ENCODE measurements at places on chromosomes 7 and 10. TPM values are rescaled to one million over a fixed set of nuclear protein-coding genes. Genes with fewer than 3 reads are reported as not detected.

The LAMB4 gene
- not detected for total RNA-seq

- no peak for DNase-seq
- H3K27me3 ChIP-seq: no peaks in the 10 kb centered on the region
- H3K36me3 ChIP-seq: no peaks in the 10 kb centered on the region
- H3K4me3 ChIP-seq: no peak overlapping the region
- H3K4me1 ChIP-seq: no peaks in the 10 kb centered on the region
These were observed 95.0 kb downstream of the CABCOCO1 start for GRCh38 chr10:61757525-61758397.

- H3K27me3 ChIP-seq: no peaks in the 10 kb centered on the region
- H3K4me1 ChIP-seq: no peaks in the 10 kb centered on the region
- no peak overlapping the region for H3K27ac ChIP-seq
- no peak overlapping the region for H3K4me3 ChIP-seq
- H3K36me3 ChIP-seq: peaks cover 60% of the 10 kb centered on the region
These were observed 12.4 kb upstream of the ZNF777 start for GRCh38 chr7:149473251-149473650.

The TIAL1 gene
- total RNA-seq: 35.5 TPM

DNA sequence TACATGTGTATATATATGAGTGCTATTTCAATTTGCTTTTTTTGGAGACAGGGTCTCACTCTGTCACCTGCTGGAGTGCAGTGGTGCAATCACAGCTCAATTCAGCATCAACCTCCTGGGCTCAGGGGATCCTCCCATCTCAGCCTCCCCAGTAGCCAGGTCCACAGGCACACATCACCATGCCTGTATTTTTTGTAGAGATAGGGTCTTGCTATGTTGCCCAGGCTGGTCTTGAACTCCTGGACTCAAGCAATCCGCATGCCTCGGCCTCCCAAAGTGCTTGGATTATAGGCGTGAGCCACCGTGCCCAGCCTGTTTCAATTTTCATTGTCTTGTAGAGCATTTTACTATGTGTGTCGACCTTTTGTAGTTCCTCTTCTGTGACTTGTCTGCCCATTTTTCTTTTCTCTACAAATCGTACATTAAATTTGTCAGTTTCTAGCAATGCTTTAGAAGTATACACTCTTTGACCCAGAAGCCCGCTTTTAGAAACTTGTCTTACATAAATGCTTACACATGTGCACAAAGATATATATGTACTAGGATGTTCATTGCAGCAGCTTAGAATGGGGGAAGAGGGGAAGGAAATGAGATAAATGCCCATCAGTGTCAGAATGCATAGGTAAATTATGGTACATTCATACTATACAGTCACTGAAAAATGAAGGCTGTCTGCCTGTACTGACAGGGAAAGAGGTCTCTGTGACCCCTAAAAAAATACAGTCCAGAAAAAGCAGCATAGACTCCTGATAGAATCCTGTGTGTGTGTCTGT, 12.2 kb upstream of the RFC2 start:
- no peaks in the 10 kb centered on the region for H3K4me1 ChIP-seq
- no peak for DNase-seq
- no peaks in the 10 kb centered on the region for H3K27me3 ChIP-seq
- H3K4me3 ChIP-seq: no peak overlapping the region
- no peaks in the 10 kb centered on the region for H3K36me3 ChIP-seq

DNA sequence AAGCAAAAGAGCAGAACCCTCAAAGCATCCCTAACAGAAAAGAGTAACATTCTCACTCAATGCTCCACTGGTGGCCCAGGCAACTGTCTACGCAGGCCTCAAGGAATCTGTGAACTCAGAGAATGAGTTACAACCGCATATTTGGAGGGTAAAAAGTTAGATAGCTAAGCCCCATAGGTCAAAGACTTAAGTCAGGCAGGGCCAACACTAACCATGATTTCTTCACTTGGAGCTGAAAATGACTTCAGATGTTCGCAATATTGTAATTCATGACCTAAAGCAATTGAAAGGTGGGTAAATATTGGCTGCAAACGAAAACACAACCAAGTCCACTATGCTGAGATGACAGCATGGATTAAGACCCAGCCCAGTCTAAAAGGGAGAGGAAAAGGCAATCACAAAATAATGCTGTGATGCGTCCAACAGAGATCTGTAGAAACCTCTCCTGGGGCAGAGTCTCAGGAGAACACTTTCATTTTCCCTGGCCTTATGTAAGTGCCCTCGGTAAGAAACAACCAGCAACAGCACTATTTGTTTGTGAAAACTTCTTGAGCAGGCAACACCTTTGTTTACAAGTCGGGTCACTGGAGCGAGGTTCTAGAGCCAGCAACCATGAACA, 176.5 kb downstream of the TNS3 start:
- no peaks in the 10 kb centered on the region for H3K27me3 ChIP-seq
- peak overlapping the region; percentile 66 for H3K27ac ChIP-seq
- H3K4me1 ChIP-seq: peaks cover 5% of the 10 kb centered on the region
- no peak for DNase-seq
